ENCODE measurements at places on chromosomes 16 and 17. TPM values are rescaled to one million over a fixed set of nuclear protein-coding genes. Genes with fewer than 3 reads are reported as not detected.

DNA sequence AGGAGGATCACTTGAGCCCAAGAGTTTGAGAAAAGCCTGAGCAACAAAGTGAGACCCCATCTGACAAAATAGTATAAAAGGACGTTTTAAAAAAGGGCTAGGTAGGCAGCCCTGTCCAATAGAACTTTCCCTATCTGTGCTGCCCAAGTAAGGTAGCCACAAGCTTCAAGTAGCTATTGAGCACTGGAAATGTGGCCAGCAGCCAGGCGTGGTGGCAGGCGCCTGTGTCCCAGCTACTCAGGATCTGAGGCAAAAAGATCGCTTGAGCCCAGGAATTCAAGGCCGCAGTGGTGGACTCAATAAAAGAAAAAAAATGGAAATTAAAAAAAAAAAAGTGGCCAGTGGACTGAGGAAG lies 1.5 kb upstream of the NQO1 start:
- DNase-seq: no peak

GRCh38 chr17:81859906-81860755 lies at the start of gene P4HB:
Gene P4HB (minus strand): TSS chr17:81860535. CDS start chr17:81860471, 64 bp downstream.
- DNase-seq: peak; percentile 46

- DNase-seq: no peak
Measured at GRCh38 chr16:24018485-24018884, 182.7 kb downstream of the PRKCB start.

DNA sequence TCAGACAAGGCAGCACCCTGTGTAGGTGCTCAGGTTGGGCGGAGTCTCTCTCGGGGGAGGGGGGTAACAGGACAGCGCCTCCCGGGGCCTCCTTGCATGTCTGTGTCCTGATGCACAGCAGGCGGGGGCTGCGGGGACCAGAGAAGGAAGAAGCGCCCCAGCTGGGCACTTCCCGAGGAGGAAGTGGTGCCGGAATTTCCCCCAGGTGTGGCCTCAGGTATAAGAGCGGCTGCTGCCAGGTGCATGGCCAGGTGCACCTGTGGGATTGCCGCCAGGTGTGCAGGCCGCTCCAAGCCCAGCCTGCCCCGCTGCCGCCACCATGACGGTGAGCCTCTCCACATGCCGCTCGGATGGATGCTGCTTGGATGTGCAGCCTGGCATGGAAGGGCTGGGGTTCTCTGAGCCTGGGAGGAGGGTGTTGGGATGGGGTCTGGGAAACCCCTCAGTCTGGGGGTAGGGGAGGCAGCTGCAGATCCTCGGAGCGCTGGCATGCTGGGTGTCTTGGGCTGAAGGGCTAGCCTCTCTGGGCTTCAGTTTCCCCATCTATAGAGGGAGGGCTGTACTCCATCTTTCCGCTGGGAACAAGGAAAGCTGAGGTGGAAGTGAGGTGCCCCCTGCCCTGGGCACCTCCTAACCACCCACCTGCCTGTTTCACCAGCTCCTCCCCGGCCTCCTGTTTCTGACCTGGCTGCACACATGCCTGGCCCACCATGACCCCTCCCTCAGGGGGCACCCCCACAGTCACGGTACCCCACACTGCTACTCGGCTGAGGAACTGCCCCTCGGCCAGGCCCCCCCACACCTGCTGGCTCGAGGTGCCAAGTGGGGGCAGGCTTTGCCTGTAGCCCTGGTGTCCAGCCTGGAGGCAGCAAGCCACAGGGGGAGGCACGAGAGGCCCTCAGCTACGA lies at the start of gene IL17C:
Gene IL17C (plus strand): TSS at position 250 of the 908 bp plus-strand sequence. CDS start 70 bp downstream, at position 320.
- DNase-seq: peak; percentile 37

CAVIN1 gene
- total RNA-seq: 173 TPM

CDH5 gene
- 0.25 TPM for total RNA-seq

CHST5 gene
- total RNA-seq: not detected

DNA sequence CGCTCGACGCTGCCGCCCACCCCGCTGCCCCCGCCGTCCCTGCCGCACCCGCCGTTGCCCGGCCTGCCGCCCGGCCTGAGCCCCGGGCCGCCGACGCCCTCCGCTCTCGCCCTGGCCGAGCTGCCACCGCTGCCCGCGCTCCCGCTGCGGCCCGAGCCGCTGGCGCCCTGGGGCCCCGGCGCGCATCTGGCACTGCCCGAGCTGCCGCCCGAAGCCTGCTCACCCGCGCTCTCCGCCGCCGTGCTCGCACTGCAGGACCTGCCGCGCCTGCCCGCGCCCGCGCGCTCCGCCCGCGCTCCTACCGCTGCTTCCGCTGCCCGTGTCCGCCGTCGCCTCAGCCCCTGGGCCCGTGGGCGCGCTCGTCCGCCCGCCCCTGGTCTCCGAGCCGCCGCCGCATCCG lies 8.4 kb upstream of the CLDN9 start:
- no peak for DNase-seq

GRCh38 chr17:16215002-16215272 lies 397 bp downstream of the NCOR1 start:
- peak; percentile 51 for DNase-seq
